COLO829 (cell line): ENCODE measurements at places on chromosomes 5 and 9.
A peak's percentile ranks its signal among the peaks of the same experiment; 100 is the strongest.

DNA sequence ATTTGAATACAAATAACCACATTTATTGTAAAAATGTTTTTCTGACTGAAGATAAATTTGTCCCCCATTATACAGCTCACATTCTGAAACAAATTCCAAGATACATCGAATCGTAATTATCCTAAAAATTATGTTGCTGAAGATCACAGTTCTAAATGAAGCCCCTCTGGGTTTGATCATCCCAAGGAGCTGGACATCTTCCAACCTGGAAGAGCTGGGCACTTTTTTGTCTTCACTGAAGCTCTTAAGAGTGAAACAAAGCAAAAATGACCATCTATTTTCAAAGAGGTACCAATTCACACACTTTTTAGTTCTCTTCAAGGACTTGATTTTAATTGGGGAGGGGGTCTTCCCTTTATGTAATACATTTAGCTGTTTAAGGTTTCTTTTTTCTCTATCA is 5.5 kb downstream of the CTNND2 start:
- DNase-seq = no peak

DNA sequence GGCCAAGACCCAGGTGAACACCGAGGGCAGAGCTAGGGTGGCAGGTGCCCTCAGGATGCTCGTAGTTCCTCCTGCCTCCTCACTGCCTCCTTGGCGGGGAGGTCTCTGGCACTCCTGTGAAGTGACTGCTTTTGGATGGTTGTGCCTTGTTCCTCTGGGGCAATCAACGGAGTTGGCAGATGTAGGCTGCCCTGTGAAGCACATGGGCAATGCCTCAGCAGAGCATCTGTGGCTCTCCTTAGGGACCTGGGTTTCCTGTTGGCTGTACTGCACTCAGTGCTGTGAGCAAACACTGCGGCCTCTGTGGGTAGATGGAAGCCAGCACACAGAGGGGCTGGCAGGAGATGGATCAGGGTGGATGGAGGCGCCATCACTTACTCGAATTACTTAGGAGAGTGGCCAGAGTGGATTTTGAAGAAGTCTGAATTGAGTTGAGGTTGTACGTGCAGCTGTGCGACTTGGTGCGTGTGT is 71.4 kb upstream of the COL5A1 start:
- DNase-seq = no peak

DNA sequence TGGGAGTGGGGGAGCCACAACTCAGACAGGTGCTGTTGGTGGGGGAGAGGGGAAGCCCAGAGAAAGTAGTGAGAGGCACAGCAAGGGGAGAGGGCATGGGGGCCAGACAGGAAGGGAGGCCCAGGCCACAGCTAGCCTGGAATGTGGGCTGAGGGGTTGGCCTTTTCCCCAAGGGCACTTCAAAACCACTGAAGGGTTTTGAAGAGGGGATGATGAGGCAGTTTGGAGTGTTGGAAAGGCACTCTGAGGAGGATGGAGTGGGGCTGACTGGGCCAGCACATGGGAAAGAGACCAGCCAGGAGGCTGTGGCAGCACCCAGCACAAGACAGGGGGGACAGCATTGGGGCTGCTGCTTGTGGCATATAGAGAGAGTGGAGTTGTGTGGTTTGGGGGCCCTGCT is 3.8 kb downstream of the PSD2 start:
- DNase-seq = no peak

- no peak for DNase-seq
Observed at GRCh38 chr9:38075272-38075671, 6.2 kb upstream of the SHB start.

DNA sequence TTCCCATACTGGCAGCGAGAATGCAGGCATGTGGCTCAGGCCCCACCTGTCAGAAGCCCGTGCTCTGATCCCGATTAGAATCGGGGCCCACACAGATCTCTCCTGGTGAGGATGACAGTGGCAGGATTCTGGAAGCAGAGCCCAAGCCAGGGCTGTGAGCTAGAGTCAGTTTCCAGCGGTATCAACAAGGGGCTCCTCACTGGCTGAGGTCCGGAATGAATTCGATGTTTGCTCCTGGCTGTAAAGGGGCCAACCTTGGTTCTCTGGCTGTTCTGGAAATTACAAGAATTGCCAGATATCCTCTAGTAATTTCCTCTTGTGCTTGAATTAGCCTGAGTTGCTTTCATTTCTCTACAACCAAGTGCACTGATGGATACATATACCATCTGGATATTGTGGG is 129.1 kb upstream of the SPRY4 start:
- DNase-seq = no peak

DNA sequence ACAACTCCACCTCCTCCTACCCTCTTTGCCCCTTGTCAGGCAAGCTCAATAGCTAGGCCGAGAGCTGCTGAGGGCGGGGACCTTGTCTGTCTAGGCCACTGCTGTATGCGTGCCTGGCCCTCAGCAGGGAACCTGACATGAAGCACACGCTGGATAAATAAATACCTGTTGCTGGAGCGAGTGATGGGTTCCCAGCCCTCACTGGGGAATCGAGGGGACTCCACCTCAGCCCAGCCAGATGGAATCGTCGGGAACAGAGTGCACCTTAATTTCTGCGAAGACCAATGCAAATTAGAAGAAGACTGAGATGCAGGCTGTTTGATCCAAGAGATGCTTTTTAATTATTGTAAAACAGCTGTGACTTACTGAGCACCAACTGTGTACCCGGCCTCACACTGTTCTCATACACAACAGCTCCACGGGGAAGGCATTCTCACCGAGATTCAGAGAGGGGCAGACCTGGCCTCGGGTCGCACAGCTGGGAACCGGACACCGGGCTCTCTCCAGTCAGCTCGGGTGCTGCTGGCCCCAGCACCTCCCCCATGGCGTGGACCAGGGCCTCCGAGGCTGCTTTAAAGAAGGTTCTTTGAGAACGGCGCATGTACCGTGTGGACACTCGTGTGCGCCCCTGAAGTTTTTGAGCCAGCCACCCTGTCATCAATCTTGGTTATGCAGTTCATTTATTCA is 109.7 kb upstream of the IER5L start:
- no peak for DNase-seq

- no peak for DNase-seq
Observed at GRCh38 chr9:70222354-70222753, 36.4 kb upstream of the SMC5 start.

DNA sequence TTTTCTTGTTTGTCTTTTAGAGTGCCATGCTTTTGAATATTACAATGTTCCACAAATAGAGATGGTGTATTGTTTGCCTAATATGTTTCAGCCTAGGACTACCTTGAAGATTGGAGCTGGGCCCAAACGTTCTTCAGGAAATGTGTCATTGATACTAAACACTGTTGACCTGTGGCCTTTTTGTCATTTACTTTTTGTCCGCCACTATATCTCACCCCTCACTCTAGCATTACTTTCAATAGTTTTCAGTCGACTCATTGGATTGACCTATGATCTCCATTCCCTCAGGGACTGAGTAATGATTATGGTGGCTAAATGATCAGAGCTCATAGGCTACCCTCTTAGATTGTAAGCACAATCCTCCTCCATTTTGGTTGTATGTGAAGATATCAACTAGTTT is 115.8 kb downstream of the NUDT12 start:
- DNase-seq = no peak

GRCh38 chr5:132773601-132774355 is 3.3 kb downstream of the SEPTIN8 start:
- no peak for DNase-seq

DNA sequence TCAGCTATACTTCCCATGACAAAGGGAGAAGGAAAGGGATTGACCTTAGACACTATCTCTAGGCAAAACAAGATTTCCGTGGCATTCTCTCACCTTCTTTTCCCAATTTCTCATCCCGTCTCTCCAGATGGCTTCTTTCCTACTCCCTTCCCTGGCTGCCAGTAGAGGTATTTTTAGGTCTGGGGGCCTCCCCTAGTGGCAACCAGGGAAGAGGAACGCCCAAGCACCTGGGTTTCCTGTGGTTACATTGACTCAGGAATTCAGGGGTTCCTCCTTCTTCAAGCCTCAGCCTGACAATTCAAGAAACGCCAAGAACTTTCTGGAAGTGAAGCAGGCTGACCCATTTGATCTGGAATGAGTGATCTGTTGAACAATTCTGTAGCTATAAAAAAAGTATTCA is 111.5 kb upstream of the OSMR start:
- no peak for DNase-seq

DNA sequence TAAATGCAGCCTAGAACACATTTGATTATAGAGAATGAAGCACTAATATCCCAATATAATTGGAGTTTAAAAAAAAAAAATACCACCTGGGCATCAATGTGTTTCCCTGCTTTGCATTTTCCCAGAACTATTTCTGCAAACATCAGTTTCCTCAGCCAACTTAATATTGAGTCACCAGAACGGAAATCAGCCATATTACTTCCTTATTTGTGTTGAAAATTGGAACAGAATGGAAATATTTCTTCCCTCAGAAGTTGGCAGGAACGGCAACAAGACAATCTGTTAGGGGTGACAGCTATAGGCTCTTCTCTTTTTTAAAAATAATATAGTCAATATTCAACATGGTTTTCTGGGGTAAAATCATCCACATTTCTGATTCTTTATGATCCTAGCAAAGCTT is 4.0 kb downstream of the MFAP3 start:
- DNase-seq = no peak

DNA sequence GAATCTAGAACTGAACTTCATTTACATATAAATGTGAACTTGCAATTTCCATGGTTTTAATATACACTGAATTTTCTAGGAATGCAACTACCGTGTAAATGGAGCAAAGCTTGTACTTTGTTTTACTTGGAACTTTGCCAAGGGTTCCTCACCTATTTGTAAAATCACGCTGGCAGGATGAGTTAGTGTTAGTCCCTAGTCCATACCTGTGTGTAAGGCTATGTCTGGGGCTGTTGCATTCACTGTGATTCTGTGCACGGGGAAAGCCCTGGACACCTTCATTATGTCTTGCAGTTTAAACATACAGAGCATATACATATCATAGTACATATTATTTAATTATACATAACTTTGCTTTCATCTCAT is 119.9 kb downstream of the PAX5 start:
- DNase-seq = no peak

GRCh38 chr5:51392689-51393199 is 9.5 kb downstream of the ISL1 start:
- DNase-seq = no peak

GRCh38 chr9:19698960-19699359 is 89.9 kb downstream of the SLC24A2 start:
- no peak for DNase-seq

DNA sequence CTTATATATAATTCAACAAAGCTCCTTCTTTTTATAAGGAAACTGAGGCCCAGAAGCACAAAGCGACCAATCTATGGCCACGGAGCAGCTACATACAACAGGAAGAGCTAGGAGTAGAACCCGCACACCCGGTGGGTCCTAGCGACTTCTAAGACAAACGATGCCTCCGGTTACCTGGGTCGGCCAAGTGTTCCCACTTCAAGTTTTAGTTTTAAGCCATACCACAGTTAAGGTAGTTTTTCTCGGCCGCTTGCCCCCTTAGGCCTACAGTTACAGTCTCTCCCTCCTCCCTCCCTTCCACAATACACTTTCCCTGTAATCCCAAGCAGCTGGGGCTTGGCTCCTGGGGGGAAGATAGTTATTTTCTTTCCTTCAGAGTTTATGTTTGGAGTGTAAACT is 533 bp downstream of the SREK1IP1 start:
- DNase-seq = no peak

DNA sequence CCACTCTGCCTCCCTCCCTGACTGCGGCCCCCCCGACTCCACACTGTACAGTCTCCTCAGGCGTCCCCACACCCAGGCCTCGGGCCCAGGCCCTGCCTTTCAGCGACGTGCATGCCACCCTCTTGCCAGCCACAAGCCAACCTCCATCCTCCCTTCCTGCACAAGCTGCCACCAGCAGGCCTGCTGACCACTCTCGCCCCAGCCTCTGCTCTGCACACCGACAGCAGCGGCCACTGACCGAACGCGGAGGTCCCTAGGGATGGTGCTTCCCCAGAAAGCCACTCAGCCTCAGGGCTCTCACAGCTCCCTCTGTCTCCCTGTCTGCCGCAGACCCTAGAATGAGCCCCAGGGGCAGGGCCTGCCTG is 18.6 kb downstream of the LMAN2 start:
- no peak for DNase-seq

- DNase-seq = no peak
Observed at GRCh38 chr9:127755061-127756060, 20.3 kb upstream of the TOR2A start.

- DNase-seq = no peak
Observed at GRCh38 chr5:72301557-72301956, 18.5 kb downstream of the MRPS27 start.

- no peak for DNase-seq
Observed at GRCh38 chr9:111915425-111915758, 18.8 kb downstream of the UGCG start.

DNA sequence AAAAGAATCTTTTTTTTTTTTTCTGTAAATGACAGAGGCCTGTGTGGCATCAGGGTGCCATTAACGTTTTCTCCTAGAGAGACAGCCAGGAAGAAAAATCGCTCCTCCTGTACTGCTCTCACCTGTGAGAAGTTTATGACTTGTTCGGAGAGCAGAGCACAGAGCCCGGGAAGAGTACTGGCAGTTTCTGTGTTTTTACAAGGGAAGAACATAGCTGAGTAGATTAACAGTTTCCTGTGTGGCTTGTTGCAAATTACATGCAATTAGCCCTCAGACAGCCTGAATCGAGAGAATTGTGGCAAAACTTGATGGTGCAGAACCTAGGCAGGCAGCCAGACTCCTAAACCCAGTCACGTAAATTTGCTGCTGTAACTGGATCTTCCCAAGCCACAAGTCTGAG is 32.1 kb downstream of the PRKACG start:
- DNase-seq = no peak

DNA sequence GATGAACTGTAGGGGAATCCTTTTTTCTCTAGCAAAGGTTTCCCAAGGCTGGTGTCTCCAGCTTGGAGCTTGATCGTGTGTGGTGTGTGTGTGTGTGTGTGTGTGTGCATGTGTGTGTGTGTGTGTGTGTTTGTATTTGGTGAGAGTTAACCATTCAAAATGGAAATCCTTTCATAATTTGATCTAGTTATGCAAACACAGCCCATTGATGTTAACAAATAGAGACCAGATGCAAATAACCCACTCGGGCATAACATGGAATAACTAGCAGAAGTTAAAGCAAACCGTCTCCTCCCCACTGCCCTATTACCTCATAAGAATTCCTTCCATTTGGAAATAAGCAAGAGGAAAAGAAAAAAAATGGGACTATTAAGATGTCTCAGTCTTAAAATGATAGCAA is 24.9 kb upstream of the ZSWIM6 start:
- DNase-seq = no peak

DNA sequence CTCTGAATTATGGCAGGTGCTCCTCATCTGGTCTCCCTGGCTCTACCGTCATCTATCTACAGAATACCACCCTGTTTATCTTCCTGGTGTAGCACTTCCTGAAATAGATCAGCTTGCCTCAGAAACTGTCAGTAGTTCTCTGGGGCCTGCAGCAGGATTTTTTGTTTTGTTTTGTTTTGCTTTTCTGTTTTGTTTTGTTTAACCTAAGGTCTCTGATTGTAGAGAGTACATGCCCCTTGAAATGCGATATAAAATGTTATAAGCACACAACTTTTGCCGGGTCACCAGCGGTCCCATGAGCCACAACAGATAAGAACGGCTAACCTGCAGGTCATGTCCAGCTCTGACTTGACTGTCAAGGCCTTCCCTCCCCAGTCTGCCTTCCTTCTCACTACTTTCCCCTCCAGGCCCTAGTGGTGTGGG is 26.6 kb upstream of the CREBRF start:
- DNase-seq = no peak

- peak; percentile 28 for DNase-seq
Observed at GRCh38 chr5:61162010-61162831, at the start of gene SMIM15. Gene SMIM15 (minus strand): TSS chr5:61162468. CDS start chr5:61160171, 2,297 bp downstream.
